ENCODE measurements at places on chromosomes 4 and X.
A peak's percentile ranks its signal among the peaks of the same experiment; 100 is the strongest.

DNA sequence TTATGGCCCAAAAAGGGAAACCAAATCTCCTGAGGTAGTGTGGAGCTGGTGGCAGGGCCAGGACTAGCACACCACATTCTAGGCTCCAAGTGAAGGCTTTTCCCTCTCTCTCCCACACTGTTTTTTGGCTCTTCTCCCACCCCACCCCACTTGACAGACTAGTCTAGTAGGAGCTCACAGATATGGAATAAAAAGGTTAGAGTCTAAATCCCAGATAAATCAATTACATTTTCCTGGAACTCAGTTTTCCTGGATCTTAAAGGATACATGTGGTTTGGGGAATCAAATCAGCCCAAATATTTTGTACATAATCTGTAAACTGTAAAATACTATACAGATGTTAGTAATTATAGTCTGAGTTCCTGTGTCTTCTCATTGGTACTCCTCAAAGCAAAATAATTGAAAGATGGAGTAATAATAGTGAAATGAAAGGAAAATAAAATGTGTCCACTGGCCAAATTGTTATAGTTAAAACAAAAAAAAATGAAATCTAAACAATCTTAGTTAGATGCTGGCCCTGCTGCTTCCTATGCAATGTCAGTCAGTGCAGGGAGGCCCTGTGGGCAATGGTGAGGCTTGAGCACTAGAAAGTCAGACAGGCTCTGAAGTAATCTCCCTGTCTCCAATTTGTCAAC lies 370.4 kb upstream of the CPEB2 start:
- no peak for DNase-seq

- DNase-seq, result no peak
Observed at GRCh38 chrX:69374569-69374968, 129.6 kb upstream of the NALF2 start.

- no peak for DNase-seq
Observed at GRCh38 chr4:55071951-55072350, 53.4 kb downstream of the KDR start.

DNA sequence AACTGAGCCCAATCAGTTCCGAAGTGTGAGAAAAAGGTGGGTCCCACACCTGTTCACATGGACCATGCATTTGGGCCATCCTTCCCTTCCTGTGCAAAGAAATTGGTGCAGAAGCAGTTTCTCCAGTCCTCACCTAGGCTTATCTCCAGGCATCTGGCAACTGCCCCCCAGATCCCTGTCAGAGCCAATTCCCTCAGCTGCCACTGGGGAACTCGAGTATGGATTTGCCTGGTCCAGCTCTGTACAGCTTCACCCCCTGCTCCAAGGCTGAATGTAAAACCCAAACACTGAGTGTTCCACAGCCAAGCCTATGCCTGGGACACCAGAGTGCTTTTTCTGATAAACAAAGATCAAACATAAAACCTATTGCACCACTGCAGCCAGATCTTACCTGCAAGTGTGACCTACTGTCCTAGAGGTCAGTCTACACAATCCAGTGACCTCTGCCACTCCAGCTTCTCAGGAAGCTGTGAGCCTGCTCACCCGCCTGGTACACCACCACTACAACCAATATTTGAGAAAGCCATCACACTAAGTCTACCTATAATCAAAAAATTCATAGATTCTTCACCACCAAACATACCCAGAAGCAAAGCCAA lies 136.4 kb downstream of the STPG2 start:
- no peak for DNase-seq

- no peak for DNase-seq
Observed at GRCh38 chrX:44401151-44401550, 57.7 kb upstream of the EFHC2 start.

- peak; percentile 15 for DNase-seq
Observed at GRCh38 chrX:78104447-78105176, 564 bp downstream of the PGK1 start.

DNA sequence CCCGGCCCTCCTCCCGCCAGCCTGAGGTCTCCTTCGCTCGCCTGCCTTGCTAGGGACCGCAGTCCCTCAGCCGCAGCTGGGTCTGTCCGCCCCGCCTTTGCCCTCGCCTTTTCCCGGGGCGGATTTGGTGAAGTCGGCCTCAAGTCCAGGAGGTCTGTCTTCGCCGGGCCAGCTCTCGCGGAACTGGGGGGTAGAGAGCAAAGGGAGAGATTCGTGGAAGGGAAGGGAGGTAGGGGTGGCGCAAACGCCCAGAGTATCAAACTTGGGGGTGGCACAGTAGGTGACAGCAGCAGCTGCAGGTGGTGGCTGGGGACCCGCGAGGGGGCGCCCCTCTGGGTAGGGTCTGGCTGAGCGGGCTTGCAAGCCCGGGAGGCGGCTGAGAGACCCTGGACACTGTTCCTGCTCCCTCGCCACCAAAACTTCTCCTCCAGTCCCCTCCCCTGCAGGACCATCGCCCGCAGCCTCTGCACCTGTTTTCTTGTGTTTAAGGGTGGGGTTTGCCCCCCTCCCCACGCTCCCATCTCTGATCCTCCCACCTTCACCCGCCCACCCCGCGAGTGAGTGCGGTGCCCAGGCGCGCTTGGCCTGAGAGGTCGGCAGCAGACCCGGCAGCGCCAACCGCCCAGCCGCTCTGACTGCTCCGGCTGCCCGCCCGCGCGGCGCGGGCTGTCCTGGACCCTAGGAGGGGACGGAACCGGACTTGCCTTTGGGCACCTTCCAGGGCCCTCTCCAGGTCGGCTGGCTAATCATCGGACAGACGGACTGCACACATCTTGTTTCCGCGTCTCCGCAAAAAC lies at the start of gene NPY2R:
Gene NPY2R (plus strand): TSS at position 379 of the 797 bp plus-strand sequence. CDS start 5,304 bp downstream, outside the sequence.
- no peak for DNase-seq

- no peak for DNase-seq
Observed at GRCh38 chr4:152392079-152392478, 143.8 kb downstream of the FBXW7 start.

DNA sequence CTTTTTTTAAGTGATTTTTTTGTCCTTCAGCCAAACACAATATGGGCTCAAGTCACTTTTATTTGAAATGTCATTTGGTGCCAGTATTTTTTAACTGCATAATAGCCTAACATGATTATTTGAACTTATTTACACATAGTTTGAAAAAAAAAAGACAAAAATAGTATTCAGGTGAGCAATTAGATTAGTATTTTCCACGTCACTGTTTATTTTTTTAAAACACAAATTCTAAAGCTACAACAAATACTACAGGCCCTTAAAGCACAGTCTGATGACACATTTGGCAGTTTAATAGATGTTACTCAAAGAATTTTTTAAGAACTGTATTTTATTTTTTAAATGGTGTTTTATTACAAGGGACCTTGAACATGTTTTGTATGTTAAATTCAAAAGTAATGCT lies 62.1 kb downstream of the EDNRA start:
- DNase-seq, result no peak

DNA sequence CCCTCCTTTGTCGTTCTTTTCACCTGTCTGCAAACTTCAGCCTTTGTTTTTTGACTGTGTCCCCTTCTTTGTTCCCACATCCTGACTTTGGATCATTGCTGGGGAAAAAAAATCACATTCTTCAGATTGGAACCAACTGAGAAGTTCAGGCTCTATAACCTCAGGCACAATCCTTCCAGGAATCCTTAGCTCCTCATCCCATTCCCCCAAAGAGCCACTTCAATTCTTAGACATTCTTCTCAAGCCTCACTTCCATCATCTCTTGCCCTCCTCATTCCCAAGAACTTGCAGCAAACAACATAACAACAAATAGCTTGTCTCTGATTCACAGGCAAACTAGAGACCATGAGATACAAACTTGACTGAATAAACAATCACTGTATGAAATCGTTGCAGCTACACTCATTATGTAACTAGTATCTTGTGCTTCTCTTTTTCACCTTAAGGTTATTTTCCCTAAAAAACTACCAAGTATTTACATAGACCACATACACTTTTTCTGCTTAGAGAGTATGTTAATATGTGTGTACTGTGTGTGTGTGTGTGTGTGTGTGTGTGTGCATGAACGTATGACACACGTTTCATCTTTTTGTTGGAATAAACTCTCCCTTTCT lies 26.4 kb upstream of the PGM2 start:
- no peak for DNase-seq

GRCh38 chrX:3699821-3700381 lies 13.5 kb downstream of the PRKX start:
- no peak for DNase-seq

DNA sequence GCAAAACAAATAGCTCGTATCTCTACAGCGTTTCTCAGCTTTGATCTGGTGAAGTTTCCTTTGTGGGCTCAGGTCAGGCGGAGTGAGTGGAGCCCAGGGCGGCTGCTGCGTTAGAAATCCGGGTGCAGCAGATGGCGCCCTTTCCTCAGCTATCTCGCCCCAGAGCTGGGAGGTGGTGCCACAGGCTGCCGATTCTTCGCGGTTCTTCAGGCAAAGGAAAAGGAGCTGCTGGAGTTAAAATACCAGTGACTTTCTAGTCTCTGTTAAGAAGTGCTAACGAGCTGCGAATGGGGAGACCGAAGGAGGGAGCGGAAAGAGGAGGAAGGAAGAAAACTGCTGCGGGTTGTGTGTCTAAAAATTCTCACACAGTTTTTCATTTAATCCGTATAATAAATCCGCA lies 114.6 kb downstream of the CPE start:
- peak; percentile 4 for DNase-seq

- no peak for DNase-seq
Observed at GRCh38 chrX:96719161-96719875, 34.7 kb downstream of the DIAPH2 start.

GRCh38 chr4:53100501-53101190 lies 238.5 kb downstream of the RASL11B start:
- no peak for DNase-seq

DNA sequence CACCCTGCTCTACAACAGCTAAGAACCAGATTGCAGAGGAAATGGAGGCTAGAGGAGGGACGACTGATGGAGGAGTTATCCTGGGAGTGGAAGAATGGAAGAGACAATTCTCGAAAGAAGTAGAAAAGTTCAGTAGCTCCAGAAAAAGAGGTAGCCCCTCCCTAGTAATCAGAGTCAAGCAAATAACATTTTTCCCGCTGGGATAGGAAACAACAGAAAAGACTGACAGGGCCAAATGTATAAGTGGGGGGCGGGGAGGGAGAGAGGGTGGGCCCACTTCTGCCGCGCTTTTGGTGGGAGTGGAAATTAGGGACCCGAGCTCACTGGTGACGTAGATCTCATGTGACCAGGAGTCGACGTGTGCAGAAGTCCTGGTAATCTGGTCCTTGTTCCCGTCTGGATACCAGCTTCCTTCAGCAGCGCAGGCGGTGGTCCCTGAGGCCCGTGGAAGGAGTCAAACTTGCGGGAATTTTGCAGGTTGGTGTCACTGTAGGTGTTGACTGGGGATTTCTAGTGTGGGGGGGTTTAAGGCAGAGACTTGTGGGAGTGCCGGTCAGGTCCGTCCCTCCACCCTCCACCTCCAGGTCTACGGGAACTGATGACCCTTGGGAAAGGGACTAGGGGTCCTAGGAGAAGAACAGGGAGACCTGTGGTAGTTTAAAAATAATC lies at the start of gene TCEAL9:
Gene TCEAL9 (plus strand): TSS at position 377 of the 669 bp plus-strand sequence. CDS start 1,179 bp downstream, outside the sequence.
- peak; percentile 44 for DNase-seq

DNA sequence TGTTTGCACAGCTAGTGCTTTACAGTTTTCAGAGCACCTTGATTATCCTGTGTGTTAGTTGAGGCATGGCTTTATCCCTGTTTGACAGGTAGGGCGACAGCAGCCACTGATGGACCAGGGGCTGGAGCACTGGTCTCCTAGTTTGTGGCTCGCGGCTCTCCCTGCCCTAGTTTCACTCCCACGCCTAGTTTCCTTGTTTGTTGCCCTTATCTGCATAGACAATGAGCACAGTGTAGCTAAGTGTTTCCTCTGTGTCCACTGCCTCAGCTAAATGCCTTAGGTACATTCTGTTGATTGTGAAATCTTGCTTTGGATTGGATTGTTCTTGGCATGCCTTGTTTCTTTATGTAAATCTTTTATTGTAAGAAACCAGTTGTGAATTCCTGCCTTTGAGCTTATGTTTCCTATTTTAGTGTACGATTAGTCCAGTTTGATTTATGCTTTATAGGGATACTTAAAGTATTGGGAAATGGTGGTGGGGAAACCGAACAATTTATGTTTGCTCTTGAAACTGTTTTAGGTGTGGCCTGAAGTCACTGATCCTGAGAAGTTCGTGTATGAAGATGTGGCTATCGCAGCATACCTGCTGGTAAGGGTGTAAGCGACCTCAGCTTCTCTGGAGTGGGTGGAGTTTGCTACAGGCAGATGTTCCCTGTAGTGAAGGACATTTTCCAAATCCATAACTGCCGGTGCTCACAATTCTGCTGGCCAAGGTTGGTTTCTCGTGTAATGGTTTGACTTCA lies 11.0 kb downstream of the TRMT44 start:
- no peak for DNase-seq

GRCh38 chr4:127148165-127148564 lies 484.6 kb upstream of the INTU start:
- no peak for DNase-seq

DNA sequence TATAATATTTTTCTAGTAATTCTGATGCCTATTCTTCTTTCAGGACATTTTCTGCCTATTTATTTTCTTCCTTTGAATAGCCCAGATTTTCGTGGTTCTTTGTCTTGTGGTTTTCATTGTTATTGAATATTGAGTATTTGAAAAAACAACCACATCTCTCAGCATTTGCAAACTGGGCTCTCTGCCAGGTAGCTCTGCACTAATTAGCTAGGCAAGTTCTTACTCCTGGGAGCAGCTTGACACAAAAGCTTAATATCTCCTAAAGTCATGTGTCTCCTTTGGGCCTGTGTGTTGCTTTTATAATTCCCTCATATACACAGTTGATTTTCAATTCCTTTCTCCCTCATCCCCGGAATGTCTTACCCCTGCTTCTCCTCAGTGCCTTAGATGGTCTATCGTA lies 413.5 kb upstream of the GRIA3 start:
- DNase-seq, result no peak

DNA sequence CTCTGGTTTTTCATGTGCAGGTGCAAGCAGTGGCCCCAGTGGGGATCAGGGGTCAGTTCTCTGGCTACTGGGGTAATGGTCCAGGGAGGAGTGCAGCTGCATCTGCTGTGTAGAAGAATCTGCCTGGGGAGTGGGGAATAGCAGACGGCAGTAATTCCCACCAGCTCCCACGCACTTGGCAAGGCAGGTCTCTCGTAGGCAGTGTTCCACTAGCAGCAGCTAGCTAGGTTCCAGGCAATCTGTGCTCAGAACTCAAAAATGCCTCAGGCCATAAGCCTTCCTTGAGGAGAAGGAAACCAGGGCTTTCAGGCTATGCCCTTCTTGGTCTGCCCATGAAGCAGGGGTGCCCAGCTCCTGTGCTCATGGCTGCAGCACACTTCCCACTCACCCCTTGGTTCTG lies 38.8 kb downstream of the DCLK2 start:
- no peak for DNase-seq

Data from midbrain (tissue), 1 donor.